ENCODE measurements at places on chromosomes 4 and X.

DNA sequence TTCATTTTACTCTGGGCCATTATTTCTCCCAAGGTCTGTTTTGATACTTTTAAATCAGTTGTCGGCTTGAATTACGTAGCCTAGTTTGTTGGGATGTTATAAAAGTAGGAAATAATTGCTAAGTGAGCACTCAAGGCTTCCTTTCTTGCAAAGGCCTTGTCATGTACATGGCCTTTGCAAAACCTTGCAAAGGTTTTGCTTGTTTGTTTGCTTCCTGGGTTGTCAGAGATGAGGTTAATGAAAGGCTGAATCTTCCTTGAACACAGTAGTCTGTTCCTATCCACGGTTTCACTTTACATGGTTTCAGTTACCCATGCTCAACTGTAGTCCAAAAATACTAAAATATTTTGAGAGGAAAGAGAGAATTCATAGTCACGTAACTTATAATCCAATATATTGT lies 113.5 kb downstream of the NAA11 start:
- no peak for DNase-seq

DNA sequence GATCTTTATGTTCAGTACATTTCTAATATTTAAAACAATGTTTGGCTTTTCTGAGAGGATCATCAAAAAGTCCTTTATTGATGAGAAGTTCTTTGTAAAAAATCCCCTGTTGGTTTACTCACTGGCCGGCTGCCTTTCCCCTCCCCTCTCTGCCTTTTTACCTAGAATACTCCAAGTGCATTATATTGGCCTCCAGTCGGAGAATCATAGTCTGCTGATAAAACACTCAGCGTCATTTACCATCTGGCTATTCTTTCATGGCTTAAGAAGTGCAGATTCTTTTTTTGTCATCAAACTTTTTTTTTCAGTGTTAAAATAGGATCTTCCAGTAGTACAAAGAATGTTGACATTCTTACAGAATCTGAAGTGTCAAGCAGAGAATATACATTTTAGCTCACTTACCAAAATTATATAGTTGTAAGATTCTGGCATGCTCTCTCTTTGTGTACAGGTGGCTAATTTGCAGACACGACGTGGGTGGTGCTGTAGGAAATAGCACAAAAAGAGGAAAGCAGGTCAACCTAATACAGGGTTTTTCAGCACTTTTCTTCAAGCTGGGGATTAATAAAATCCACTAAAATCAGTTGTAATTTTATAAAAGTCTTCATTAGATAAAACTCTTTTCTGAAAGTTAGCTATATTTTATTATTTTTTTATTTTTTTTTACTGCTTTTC lies 731.8 kb downstream of the KCTD8 start:
- DNase-seq = no peak

DNA sequence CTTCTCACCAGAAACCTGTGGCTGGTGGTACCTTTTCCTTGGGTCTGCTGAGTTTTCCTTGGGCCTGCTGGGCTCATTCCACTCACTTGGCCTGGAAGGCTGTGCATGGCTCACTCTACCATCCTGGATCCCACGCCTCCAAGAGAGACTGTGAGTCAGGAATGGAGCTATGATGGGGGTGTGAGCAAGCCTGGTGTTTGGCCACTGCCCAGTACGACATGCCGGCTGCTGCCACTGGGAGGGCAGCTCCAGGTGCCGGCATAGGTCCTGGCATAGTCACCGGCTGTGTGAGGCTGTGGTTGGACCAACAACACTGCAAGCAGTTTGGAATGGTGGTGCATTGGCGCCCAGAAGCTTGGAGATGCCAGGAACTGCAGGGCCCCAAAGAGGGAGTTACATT lies 721.7 kb downstream of the PCDH18 start:
- no peak for DNase-seq

- no peak for DNase-seq
Observed at GRCh38 chrX:97547877-97548578, 664.3 kb downstream of the RPA4 start.

DNA sequence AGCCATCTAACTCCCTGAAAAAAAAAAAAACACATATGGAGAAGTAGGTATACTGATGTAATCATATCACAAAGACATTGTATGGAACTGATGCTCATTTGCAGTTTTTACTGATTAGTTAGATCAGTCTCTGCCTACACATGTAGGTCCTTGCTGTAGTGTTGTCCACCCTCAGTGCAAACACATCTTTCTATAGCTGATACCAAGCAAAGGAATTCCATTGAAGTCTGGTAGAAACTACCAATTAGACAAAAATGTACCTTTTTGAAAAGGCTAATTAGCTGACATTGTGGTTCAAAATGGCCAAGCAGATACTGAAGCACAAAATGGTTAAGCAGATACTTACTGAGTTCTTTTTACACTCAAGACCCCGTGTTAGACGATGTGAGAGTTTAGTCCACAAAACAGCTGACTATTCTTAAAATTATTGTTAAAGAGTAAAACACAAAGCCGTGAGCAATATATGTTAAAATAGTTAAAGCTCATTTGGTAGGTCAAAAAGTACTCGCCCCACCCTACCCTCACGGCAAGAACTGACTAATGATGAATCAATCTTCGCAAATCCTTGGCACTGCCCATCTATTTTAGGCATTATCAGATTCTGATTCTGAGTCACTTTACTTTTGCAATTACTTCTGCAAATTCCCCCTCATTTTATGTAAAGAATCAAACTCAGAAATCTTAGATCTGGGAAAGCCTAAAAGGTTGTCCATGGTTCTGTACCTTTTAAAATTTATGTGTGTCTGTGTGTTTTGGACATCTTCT lies 40.4 kb downstream of the COL4A6 start:
- no peak for DNase-seq

GRCh38 chr4:13322681-13323101 lies 161.4 kb downstream of the RAB28 start:
- no peak for DNase-seq

DNA sequence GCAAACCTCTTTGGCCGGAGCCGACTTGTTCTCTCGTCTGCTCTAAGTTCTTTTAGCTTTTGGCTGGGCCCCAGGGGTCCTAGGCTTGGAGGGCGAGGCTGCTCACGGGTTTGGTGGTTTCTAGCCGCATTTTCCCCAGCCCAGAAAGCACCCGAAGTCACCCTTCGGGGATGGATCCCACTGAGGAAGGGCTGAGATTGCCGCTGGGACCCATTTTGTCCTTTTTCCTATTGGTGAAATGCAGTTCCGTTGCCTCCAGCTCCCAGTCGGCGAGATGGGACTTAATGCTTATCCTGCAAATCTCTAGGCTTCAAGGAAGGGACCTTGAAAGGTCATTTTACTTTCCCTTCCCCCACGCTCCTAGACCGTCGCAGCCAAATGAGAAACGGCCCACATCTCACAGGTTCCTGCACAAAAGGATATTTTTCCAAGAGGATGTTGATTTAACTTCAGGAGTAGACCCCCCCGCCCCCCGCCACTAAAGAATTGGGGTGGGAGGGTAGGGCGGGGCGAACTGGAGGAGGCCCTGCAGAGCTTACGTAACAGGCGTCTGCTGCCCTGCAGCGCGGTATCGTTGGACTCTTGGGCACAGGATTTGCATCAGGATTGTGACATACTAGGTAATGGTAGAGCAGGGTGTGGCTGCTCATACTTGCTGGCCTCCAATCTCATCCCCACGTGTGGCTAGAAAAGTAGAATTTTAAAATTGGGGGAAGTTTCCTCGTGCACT lies 564 bp downstream of the PGK1 start:
- DNase-seq = no peak

GRCh38 chr4:159498446-159499115 lies 395.7 kb downstream of the RAPGEF2 start:
- DNase-seq = no peak

DNA sequence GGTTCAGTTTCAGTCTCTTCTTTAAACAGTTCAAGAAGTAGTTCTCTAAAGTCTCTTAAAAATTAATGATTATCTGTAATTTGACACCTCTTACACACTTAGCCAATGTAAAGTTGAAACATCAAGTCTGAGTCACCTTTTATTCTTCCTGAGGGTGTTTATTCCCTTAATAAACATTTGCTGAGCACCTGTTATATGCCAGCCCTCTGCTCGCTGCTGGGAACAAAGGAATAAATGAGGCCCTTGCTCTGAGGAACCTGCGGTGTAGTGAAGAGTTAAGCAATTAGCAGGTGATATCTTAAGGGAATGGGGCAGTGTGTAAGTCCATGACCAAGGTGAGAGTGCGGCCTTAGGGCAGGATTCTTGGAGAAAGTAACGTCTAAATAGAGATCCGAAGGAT lies 5.2 kb upstream of the NDNF start:
- no peak for DNase-seq

DNA sequence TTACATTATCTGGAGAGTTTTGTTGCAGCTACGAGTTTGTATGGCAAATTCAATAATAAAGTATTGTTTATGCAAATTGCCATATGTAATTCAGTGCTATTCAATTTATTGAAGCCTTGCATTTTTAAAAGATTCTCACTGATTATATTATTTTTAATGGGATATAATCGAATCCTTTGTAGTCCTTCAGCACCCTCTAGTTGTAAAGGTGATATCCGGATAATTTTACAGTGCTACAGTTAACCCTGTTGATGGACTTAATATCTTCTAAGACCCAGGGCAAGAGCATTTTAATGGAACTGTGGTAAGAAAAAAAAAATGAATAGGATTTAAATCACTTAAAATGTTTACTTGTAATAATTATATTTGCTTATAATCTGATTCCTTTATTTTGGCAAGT lies 48.5 kb upstream of the GRIA2 start:
- no peak for DNase-seq

GRCh38 chrX:97682991-97683840 lies 799.5 kb downstream of the RPA4 start:
- no peak for DNase-seq

DNA sequence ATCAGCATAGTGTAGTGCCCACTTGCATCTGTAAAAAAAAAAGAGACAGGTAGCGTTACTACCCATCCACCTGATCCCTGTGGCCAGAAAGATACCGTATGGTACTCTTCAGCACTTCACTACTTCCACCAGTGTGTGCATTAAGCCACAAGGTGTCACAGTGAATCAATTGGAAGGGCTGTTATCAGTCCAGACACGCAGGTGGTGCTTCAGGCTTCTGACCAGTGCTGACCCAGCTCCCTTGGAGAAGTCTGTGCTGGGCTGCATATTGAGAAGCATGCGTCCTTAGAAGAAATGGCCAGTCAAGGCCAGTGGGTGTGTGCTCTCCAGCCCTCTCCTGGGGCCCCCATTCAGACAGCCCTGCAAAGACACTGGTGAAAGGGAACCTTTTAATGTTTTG lies 10.6 kb downstream of the LDB2 start:
- no peak for DNase-seq

DNA sequence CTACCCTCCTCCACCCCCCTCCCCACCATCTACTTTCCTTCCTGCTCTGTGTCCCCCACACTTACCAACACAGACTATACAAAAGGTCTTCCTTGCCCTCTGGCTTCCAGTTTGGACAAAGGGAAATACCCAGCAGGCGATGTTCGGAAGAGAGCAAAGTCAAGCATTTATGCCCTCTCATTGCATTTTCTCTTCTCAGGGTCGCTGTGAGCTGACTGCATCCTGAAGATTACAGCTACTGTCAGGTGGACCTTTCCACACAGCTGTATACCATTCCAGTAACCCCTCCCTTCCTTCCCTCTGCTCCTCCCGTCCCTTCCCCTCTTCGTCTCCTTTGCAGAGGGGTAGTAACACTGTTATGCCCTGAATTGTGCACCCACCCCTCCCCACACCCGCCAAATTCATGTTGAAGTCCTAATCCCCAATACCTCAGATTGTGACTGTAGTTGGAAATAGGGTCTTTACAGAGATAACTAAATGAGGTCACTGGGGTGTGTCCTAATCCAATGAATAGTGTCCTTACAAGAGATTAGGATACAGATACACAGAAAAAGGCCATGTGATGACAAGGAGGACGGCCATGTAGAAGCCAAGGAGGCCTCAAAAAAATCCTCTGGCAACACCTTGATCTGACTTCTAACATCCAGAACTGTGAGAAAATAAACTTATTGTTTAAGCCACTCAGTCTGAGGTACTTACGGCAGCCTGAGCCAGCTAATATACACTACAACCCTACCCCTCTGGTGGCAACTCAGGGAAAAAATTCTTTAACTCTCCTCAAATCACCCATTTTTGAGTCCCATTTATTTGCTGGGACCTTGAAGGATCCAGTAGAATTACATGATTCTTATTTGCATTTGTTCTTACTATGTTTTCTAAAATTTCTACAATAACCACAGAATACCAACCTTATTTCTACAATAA lies 11.7 kb downstream of the MORF4L2 start:
- no peak for DNase-seq

DNA sequence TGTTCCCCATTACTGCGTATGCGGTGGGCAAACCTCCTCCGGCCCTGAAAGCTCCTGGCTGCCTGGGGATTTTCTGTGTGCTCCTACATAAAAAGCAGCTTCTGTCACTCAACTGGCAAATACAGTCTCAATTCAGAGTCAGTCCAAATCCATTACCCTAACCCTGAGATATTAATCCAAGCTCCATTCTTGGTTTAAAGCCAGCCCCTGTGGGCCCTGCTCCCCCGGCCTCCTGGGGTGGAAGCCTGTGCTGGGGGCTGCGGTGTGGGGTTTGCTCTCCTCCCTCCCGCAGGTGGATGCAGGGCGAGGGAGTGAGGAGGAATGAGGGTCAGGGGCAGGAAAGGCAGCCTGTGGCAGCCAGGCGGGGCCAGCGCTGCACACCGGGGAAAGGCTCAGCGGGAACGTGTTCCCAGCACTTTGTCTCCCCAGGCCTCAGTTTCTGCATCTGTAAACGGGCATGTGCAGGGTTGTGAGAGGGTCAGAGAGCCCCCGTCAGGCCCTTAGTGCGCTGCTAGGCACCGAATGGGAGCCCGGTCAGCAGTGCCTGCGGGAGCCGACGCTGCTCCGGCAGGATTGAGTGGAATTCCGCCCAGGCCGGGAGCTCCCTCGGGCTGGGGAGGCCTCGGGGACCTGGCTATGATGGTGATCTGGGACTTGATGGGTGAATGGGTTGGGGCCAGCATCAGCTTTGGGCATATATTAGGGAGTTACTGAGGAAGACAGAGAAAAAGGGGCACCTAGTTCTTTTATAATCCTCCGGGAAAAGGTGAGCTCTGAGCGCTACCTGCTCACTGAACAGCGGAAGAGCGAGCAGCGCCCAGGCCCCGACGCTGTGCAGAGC lies 6.3 kb upstream of the RGS12 start:
- no peak for DNase-seq

- no peak for DNase-seq
Observed at GRCh38 chrX:11386812-11387211, 93.6 kb downstream of the AMELX start.

- no peak for DNase-seq
Observed at GRCh38 chr4:185578284-185578683, 43.0 kb upstream of the PDLIM3 start.
